ENCODE measurements at places on chromosomes 12 and 14. TPM values are rescaled to one million over a fixed set of nuclear protein-coding genes. Genes with fewer than 3 reads are reported as not detected.

The RNASE1 gene
- total RNA-seq = not detected

The ALX1 gene
- total RNA-seq = 0.96 TPM

The P2RX7 gene
- total RNA-seq = 0.43 TPM

The TPH2 gene
- not detected for total RNA-seq

The PRH2 gene
- not detected for total RNA-seq

The CKB gene
- total RNA-seq = 33.5 TPM

The EML1 gene
- total RNA-seq = 11.3 TPM

The GYS2 gene
- not detected for total RNA-seq

The CCDC175 gene
- not detected for total RNA-seq

The MGAT4C gene
- not detected for total RNA-seq

The ADAM21 gene
- total RNA-seq = 0.64 TPM

The DLK1 gene
- not detected for total RNA-seq

The PTCSC3 gene
- total RNA-seq = not detected

The ERBB3 gene
- 29.6 TPM for total RNA-seq

The EPYC gene
- total RNA-seq = not detected

The KRT77 gene
- not detected for total RNA-seq

The STXBP6 gene
- not detected for total RNA-seq

The KLHL33 gene
- total RNA-seq = not detected

The PRH1 gene
- total RNA-seq = 3.4 TPM

The LRTM2 gene
- total RNA-seq = not detected

The PTPRQ gene
- not detected for total RNA-seq

The NOVA1 gene
- total RNA-seq = 0.72 TPM

The TTC9 gene
- 6.4 TPM for total RNA-seq

The CLEC6A gene
- not detected for total RNA-seq

The MYO1H gene
- not detected for total RNA-seq

The VPS33A gene
- 14.7 TPM for total RNA-seq

The KLRC2 gene
- not detected for total RNA-seq

The PMEL gene
- 2.6 TPM for total RNA-seq

The RERG gene
- total RNA-seq = not detected

The RASAL1 gene
- total RNA-seq = 3.9 TPM

The TEX52 gene
- total RNA-seq = not detected
